T-helper 1 cell (primary cell): ENCODE measurements at places on chromosomes 4 and X.

DNA sequence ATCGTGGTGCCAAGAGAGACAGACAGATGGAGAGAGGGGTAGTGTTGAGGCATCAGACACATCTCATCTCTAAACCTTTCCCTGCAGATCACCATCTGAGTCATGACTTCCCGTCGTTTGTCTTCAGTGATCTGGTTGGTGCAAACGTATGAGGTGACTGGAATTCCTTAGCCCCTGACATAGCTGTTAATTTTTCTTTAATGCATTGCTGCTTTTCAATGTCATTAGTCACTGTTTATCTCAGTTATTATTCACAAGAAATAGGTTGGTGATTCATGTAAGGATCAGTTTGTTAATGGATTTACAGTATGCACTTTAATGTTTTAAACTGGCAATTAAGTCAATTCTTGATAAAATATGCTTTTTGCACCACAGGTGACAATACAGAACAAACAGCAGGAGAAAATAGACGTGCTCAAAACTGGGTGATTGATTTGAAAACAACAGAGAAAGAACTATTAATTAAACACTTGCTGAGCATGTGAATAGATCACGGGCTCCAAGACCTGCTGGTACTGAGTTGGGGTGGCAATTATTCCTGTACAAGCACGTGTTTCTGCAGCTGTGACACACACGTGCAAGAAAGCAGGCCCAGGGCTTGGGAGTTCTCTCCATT lies 1.3 kb upstream of the TMEM154 start:
- DNase-seq = peak; percentile 82

GRCh38 chr4:25575611-25576010 lies 80.0 kb upstream of the SLC34A2 start:
- no peak for DNase-seq

GRCh38 chrX:115650916-115651315 lies 89.9 kb downstream of the PLS3 start:
- DNase-seq = no peak

DNA sequence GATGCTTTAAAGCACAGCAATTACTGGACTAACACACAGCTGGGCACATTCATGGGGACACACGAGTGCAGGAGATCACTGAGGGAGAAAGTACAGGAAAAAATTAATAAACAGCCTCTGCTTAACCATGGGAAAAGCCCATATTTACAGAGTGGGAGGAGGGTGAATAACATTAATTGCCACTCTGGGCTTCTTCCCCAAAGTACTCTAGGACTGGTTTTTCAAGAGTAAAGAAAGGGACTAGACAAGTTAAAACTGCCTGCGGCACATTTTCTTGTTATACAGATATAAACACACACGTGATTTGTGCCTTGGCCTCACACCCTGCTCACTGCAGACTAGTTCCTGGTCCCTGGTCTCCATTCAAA lies 179.7 kb upstream of the TET2 start:
- DNase-seq = peak; percentile 38

GRCh38 chr4:143291314-143291713 lies 45.4 kb upstream of the GAB1 start:
- DNase-seq = no peak

GRCh38 chr4:75549019-75549418 lies 6.8 kb upstream of the ODAPH start:
- DNase-seq = no peak

GRCh38 chrX:12239356-12240082 lies 101.2 kb downstream of the FRMPD4 start:
- DNase-seq = no peak

GRCh38 chrX:118221733-118222132 lies 105.1 kb upstream of the KLHL13 start:
- DNase-seq = no peak

GRCh38 chr4:27692158-27692557 lies 831.5 kb downstream of the STIM2 start:
- no peak for DNase-seq

DNA sequence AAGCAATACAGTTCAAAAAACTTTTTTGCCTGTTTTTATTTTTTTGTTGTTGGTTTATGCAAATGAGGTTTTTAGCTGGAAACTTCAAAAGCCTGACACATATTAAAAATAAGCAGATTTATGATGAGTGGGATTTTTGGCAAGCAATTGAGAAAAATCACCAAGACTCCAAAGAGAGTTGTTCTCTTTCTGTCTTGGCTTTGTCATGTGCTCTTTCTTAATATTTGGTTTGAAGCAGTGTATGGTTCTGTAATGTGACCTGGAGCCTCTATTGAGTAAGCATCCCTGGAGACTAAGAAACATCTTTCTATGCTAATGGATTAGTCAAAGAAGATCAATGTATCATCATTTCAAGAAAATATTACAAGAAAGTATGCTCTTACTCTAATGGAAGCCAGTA lies 11.7 kb downstream of the TRIM2 start:
- no peak for DNase-seq

GRCh38 chr4:8044699-8045098 lies 105.0 kb upstream of the AFAP1 start:
- DNase-seq = no peak

DNA sequence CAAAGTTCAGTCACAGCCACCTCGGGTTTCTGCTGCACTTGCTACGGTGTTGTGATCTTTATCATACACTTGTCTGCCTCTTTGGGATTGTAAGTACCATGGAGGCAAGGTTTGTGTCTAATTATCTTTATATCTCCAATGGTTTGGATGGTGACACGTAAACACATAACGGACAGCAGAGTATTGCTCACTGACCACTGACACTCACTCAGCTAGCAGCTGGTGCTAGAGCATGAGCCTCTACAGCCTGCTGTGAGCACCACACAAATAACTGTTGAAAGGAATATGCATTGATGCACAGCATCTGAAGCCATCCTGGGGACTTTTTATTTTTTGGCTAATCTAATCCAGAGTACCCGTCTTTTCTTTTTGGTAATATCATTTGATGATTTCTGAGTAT lies 156.0 kb downstream of the DCLK2 start:
- no peak for DNase-seq

- no peak for DNase-seq
Measured at GRCh38 chr4:106809076-106809475, 227.0 kb downstream of the DKK2 start.

DNA sequence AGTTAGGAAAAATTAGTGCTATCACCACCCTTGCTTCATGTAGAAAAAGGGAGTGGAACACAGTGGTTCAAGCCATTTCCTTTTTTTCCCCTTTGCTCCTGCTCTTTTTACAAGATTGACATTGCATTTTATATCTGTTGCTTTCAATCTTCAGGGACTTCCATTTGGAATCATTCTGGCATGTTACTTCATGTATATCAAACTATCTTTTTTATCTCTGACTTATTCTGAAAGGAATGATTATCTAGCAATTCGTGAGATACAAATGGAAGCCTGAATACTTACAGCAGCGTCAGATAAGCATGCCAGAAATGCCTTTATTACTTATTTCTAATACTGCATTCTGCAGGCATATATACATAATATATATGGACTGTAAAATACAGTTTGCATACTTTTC lies 20.4 kb downstream of the ADGRL3 start:
- DNase-seq = no peak

DNA sequence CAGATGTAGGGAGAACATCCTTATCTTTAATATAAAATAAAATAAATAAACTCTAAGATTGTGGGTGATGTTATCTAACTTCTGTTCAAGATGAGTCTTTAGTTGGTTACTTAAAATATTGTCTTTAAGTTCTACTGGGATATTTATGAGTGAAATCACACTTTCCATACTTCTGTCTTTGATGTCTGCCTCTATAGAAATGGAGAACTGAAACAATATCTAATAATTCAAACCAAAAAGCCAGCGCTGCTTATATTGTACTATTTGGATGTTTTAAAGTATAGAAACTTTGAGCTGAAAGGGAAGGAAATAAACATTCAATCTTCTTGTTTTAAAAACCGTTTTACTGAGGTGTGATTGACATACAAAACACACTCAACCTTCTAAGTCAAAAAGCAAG lies 44.8 kb upstream of the RPS6KA3 start:
- no peak for DNase-seq

GRCh38 chr4:140122891-140123290 lies 31.1 kb downstream of the MAML3 start:
- no peak for DNase-seq

- no peak for DNase-seq
Measured at GRCh38 chr4:89497517-89498308, 190.1 kb upstream of the GPRIN3 start.

- DNase-seq = peak; percentile 3
Measured at GRCh38 chrX:78333521-78333920, 6.1 kb upstream of the CYSLTR1 start.

DNA sequence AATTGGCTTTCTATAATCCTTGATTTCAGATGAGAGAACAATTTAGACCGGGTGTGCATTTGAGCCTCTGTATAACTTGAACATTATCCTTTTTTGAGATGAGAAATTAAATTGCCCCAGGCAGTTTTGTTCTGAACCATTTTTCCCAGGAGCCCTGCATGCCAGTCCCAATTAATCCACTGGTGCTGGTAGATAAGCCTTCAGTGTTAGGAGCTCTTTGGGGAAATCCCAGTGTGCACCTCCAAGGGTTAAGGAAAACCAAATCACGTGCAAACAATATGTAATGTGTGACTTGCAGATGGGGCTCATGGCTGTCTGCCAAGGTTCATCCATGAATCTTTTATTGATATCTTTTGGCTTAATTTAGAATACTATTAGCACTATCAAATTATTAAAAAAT lies 43.2 kb downstream of the KIT start:
- no peak for DNase-seq

GRCh38 chrX:8672176-8672575 lies 59.8 kb downstream of the ANOS1 start:
- DNase-seq = no peak

GRCh38 chrX:155235891-155236290 lies 19.6 kb downstream of the VBP1 start:
- no peak for DNase-seq

GRCh38 chr4:25889589-25890503 lies 24.2 kb upstream of the SMIM20 start:
- DNase-seq = no peak
